ENCODE measurements at places on chromosomes 4 and X.

GRCh38 chrX:139905051-139905450, 27.8 kb downstream of the ATP11C start:
- DNase-seq = no peak

- no peak for DNase-seq
These were observed 277.6 kb upstream of the DIAPH2 start for GRCh38 chrX:96407072-96407471.

DNA sequence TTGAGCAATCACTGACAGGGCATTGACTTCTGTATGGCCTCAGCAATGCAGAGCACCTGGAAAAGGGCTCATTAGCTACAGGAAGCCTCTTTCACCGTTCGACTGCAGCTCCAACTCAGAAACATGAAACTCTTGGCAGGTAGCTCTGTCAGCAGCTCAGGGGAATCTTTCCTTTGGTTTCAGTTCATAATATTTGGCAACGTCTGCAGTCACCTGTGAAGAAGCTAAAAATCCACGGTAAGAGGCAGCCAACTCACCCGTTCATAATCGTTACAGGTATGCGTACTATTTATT, 354.9 kb downstream of the CAMK2D start:
- DNase-seq = no peak

DNA sequence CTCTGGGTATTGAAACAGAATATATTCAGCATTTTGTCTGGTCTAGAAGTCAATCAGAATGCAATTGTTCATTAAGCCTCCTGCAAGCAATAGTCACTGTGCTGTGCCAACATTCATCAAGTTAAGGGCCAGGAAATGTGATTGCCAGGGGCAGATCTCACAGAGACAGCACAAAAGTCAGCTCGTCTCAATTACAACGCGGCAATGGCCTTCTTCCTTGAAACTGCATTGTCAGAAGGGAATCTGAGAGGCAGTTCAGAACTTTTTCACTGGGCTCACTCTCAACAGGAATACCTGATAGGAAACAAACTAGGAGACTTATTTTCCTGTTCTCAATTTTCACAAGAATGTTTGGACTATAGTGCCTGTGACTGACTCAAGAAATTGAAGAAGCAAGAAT, 131.1 kb upstream of the NR3C2 start:
- DNase-seq = no peak

DNA sequence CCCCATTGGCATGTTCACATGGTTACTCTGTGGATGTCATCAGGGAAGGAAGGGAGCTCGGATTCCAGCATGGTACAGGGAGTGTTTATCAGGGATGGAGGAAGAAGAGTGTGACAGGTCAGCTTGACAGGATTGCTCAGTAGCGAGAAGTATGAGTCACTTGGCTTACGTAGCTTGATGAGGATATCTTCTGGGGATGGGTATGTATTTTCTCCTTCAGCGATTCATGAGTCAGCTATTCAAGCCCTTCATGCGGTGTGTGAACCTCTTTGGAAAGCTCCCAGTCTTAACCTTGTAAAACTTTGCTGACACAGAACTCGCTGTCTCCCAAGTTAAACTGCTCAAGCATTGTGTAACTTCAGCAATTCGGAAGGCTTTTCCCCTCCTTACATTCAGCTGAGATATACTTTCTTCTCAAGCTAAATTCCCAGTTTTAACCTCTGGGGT, 275.4 kb downstream of the ARHGAP10 start:
- peak; percentile 80 for DNase-seq

- DNase-seq = no peak
These were observed 71.6 kb upstream of the DHX15 start for GRCh38 chr4:24655971-24656370.

DNA sequence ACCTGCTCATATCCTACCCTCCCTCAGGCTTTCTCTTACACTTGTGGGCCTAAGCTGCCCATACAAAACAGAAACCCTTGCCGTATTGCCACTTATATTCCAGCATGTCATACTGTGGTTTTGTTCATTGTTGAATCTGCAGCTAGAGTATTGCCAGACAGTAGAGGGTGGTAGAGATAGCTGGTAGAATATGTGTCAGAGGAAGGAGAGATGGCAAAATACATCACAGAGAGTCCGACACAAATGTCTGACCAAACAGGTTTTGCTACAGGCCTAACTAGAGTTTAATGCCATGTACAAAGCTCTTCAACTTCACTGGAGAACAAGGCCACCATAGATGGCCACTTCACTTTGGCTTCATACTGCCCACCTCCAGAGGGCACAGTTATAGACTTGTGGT, 160.1 kb downstream of the EFHC2 start:
- DNase-seq = no peak

GRCh38 chr4:61918987-61919386, 718.9 kb downstream of the ADGRL3 start:
- DNase-seq = no peak

- no peak for DNase-seq
These were observed 69.9 kb downstream of the GATB start for GRCh38 chr4:151690876-151691275.

GRCh38 chr4:169440446-169440845, 169.7 kb upstream of the SH3RF1 start:
- peak; percentile 47 for DNase-seq

DNA sequence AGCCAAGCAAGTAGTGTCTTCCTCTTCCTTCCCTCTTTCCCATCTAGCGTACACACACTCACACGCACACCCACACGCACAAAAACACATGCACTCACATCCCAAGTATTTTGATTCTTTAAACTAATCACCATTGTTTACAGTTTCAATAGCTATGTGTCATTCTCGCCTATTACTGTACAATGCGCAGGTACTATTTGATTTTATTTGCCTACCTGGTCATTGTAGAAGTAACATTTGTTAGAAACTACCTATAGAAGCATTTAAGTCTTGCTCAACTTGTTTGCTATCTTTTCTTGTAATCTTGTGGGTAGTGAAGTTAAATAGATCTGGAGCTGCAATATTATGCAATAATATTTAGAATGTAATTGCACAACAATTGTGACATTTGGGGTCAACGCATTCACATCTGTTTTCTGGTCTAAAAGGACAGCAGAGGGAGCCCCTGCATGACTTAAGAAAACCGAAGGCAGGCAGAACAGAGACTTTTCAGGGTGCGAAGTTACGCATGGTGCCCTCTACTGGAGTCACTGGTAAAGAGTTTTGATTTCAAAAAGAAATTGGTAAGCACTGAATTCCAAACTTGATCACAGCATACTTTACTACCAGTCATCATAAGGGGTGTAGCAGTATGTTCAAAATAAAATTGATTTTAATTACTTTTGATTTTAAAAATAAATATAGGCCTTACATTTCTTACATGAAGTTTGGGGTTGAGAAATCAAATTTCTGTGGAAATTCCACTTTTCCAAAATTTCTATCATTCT, 503.3 kb upstream of the FAM241A start:
- DNase-seq = peak; percentile 20

DNA sequence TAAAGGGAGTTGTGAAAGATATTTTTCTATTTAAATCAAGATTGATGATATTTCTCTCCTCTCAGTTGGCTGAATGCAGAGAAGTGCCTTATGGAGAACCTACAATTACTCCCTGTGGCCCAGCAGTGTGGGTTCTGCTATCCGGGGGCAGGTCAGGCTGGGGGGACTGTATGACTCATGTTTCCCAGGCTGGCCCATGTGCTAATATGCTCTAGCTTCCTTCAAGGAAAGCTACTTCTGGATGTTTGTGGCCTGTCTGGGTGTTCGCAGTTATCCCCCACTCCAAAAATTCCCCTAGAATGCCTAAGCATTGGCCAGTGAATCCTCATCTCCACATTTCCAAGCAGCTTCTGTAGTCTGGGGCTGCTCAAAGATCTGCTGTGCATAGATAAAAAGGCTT, 58.9 kb upstream of the SPP1 start:
- no peak for DNase-seq

DNA sequence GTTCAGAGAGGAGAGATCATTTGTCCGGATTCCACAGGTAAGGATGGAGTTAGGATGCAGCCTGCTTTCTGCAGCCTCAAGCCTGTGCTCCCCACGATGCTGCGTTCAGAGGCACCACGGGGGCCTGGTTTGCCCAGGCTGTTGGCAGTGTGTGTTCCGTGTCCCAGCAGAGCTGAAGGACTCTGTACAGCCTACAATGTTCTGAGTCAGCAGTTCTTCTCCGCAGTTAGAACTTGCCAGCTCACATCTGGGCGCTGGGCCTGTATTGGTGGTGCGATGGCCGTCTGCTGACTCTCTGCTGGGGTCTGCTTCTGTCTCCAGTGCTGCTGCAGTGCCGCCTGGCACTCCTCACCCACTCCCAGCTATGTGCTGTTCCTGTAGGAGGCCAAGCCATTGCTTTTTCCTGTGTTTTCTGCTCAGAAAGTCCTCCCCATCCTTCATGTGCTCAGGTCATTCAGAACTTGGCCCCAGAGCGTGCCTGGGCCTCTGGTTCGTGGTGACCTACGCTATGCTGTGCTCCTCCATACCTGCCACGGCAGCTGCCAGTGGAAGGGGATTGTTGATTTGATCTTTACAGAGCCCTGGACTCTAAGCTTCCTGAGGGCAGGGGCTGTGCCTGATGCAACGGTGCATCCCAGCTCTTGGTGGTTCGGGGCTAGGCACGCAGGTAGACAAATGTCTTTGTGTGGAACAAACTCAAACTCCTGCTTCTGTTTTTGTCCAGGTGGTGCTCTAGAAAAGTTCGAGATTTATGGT, 42.6 kb upstream of the TADA2B start:
- no peak for DNase-seq

GRCh38 chr4:37891260-37892159, 626 bp downstream of the TBC1D1 start:
- no peak for DNase-seq

DNA sequence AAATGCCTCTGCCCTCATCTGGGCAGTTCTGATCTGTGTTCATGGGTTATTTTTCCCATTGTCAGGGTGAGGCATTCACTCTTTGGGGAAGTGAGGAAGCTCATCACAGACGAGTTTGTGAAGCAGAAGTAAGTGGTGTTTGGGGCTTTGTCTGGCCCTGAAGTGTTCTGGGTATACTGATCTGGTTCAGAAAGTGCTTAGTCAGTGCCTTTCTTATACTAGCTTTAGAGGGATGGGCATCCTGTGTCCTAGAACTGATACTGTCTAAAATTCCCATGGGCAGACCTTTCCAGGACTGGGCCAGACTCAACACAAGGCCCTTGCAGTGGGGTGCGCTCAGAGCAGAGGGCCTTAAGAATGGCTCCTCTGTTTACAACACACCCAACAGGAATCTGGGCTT, 6.4 kb downstream of the TRO start:
- no peak for DNase-seq

DNA sequence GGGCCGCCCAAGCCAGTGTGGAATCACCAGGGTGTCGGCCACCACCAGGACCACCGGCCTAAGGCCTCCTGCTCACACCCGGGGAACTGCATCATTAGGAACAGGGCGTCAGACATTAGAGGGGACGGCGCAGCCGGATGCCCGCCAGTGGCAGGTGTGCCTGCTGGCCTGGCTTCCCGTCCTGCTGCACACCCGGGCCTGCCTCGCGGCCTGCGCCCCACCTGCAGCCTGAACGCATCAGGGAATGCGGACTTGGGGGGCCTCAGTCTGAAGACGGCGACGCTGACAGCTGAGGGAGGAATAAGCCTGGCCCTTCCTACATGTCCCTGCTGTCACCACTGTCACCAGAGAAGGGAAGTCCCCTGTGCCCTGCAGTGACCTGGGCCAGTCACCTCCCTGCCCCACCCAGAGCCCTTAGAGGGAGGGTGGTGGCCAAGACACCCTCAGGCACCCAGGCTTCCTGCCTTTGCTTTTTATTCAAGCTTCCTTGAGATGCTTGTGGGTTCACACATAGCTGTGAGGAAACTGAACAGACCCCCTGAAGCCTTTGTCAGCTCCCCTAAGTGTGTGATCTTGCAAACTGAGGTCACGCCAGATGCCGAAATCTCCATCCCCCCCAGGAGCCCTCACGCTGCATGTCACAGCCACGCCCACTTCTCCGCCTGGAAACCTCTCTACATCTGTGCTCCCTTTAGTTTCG, 3.2 kb downstream of the DGKQ start:
- DNase-seq = no peak

DNA sequence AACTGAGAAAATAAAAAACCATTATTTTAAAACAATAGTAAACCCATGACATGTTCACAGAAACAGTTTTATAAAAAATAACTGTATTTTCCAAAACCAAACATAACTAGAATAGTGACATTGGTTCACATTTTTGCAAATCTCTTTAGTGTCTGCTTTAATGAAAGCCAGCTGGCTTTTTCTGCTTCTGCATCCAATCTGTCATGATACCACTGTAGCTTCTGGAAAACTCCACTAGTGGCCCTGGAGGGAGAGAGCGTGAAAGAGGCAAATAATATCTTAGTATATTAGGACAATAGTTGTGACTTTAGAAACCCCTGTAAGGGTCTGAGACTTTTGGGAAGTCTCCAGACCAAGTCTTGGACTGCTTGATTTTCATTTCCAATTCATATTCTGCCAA, 31.1 kb downstream of the FGFBP1 start:
- DNase-seq = no peak

DNA sequence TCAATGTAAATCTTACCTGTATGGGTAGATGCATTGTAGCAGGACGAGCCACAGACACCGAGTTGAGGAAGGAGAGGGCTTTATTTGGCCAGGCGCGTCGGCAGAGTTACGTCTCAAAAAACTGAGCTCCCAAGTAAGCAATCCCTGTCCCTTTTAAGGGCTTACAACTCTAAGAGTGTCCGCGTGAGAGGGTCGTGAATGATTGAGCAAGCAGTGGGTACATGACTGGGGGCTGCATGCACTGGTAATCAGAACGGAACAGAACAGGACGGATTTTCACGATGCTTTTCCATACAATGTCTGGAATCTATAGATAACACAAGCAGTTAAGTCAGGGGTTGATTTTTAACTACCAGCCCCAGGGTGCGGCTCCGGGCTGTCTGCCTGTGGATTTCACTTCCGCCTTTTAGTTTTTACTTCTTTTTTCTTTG, 524.9 kb upstream of the HTR2C start:
- no peak for DNase-seq

DNA sequence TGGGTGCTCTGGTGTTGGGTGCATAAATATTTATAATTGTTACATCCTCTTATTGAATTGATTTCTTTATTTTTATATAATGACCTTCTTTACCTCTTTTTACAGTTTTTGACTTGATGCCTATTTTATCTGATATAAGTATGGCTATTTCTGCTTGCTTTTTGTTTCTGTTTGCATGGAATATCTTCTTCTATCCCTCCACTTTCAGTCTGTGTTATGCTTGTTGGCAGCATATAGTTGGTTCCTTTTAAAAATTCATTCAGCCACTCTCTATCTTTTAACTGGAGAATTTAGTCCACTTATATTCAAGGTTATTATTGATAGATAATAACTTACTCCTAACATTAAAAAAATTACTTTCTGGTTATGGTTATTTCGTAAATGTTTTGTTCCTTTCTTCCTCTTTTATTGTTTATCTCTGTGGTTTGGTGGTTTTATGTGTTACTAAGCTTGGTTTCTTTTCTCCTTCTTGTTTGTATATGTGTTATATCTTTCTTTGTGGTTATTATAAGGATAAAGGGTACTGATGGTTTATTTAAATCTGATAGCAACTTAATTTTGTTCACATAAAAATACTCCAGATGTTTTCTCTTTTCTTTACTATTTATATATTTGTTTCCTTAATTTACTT, 69.5 kb downstream of the IL15 start:
- DNase-seq = no peak

- DNase-seq = no peak
These were observed 51.4 kb upstream of the EMCN start for GRCh38 chr4:100569196-100569595.

GRCh38 chr4:111836601-111837000, 308.7 kb upstream of the FAM241A start:
- no peak for DNase-seq

- no peak for DNase-seq
These were observed 41.3 kb downstream of the ABLIM2 start for GRCh38 chr4:8117278-8117682.

- DNase-seq = no peak
These were observed 88.8 kb downstream of the FMR1NB start for GRCh38 chrX:148069759-148070503.
